Activated gamma-delta T cell treated with anti-CD3 and anti-CD28 coated beads, Interleukin-2, amount 50 U/mL, for 16 hours (primary cell): ENCODE measurements at places on chromosomes 2 and 18.
A peak's percentile ranks its signal among the peaks of the same experiment; 100 is the strongest.

DNA sequence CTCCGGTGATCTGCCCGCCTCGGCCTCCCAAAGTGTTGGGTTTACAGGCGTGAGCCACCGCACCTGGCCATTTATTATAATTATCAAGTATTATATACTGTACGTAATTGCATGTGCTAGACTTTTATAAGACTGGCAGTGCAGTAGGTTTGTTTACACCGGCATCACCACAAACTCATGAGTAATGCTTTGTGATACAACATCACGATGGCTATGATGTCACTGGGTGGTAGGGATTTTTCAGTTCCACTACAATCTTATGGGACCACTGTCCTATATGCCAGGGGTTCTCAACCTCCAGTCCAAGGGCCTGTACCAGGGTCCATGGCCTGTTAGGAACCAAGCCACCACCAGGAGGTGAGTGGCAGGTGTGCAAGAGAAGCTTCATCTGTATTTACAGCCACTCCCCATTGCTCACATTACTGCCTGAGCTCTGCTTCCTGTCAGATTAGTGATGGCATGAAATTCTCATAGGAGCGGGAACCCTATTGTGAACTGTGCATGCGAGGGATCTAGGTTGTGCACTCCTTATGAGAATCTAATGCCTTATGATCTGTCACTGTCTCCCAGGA lies 9.4 kb downstream of the SCYGR4 start:
- no peak for DNase-seq

DNA sequence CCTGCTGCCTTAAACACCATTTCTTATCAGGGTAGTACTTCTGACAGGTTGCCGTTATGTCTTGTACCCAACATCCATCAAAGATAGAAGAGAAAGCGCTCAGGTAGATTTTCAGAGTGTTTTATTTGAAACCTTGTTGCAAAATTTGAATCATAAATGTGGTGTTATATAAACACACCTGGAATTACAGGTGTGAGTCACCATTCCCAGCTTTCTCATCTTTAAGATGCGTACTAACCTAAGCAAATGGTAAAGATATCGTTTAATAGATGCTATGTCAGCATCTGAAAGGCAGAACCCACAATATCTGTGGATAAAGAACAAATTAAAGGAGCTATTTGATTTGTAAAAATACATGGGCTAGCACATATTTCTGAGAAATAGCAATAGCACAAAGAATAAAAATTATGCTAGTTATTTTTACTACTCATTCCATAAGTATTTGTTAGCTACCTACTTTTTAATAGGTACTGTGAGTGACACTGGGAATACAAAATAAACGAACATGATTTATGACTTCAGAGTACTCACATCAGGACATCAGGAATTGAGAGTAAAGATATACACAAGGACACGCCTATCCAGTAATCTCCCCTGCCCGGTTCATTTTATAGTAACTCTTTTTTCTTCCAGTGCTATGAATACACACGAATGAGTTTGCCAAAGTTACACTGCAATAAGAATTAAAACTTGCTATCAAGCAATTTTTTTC lies 193.8 kb downstream of the RBM43 start:
- DNase-seq = no peak

- no peak for DNase-seq
These were observed 69.3 kb downstream of the MARCO start for GRCh38 chr2:119011162-119011909.

GRCh38 chr18:59182673-59183072 lies 37.3 kb upstream of the GRP start:
- DNase-seq = no peak

DNA sequence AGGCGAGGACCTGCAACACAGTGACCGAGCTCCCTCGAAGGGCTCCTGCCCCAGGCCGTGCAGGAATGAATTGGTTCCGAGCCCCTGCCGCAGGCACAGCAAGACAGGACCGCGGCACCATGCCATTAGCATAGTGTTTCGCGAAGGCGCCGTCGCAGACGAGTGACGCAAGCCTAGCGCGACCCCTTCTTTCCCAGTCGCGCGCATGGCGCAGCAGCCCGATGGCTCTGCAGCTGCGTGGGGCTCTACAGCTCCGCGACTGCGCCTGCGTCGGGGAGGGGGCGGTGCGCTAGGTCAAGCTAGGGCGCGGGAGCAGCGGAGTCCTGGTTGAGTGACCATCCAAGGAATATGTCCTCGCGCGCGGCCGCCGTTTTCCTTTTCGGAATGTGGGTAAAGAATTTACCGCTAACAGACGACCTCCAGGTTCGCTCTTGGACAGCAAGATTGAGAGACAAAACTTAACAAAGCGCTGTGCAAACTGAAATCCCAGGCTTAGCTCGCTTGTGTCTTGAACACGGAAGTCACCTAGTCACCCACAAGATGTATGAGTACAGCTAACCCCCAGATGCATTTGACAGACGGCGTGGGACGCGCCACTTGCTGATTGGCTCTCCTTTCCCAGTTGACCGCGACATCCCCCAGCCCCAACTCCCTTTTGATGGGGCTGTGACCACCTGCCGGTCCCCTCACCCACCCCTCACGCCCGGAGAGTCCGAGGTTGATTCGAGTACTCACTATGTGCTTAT lies at the start of gene TRMT61B:
Gene TRMT61B, minus strand, starts transcription at position 164 of the 746 bp plus-strand sequence. Its CDS starts 32 bp downstream, at position 132.
- DNase-seq = peak; percentile 95

GRCh38 chr2:65742977-65743376 lies 310.6 kb upstream of the SPRED2 start:
- no peak for DNase-seq

DNA sequence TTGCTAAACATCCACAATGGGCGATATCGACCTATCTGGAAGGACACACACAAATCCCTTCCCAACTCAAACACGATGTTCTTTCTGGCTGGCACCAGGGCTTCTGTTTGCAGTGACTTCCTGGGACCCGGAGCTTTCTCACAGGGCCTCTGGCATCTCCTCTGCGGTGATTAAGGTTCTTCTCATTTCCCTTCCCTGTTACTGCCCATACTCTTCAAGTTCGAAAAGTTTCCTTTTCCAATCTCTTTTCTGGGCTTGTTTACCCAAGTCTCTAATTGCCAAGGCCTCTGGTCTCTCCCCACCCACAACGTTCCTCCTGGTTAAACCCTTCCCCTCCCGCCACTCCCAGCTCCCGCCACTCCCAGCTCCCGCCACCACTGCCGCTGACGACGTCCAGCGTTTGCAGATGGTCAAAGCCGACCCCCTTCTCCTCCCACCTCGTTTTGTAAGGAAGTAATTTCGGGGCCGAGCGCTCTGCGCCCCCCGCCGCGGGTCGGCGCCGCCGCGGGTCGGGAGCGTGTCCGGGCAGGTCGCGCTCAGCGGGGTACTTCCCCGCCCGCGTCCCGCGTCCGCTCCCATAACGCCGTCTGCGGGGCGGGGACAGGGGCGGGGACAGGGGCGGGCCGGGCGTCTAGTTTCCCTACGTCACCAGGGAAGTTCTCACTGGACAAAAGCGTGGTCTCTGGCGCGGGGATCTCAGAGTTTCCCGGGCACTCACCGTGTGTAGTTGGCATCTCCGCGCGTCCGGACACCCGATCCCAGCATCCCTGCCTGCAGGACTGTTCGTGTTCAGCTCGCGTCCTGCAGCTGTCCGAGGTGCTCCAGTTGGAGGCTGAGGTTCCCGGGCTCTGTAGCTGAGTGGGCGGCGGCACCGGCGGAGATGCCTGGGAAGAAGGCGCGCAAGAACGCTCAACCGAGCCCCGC lies at the start of gene PMAIP1:
Gene PMAIP1, plus strand, starts transcription at position 699 of the 924 bp plus-strand sequence. Its CDS starts 182 bp downstream, at position 881.
- DNase-seq = peak; percentile 80

GRCh38 chr2:239171643-239172042 lies 229.2 kb downstream of the HDAC4 start:
- no peak for DNase-seq

DNA sequence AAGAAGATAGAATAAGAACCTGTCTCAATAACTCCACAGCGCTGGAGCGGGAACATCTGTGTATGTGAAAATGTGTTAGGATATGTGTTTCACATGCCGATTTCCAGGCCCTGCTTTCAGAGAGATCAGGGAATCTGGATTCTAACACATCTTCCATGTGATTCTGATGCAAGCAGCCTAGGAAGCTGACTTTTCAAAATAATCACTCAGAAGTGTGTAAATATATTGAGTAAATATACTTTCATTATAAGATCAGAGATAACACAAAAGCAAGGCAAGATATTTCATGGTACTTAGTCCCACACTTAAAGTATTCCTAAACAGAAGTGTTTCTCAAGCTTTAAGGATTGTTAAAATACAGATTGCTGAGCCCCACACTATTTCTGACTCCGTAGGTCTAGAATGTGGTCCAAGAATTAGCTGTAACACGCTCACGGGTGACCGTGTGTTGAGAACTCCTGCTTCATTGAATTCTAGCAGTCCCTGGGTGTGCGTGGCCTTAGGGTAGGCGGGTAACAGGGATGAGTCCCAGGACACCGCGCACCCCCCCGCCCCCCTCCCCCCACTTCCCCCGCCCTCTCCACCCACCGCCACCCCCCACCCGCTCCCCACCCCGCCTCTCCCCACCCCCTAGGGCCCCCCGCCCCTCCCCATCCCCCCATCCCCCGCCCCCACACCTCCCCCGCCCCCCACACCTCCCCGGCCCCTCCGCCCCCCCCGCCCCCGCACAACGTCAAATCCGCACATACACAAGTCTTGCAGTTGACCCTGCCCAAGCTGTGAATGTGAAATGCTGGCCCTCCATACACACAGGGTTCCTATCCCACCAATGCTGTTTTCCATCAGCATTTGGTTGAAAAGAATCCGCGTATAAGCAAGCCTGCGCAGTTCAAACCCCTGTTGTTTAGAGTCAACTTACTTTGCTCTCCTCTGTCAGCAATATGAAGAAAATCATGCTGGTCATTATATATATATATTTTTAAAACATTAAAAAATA lies 94.2 kb upstream of the SLC39A10 start:
- DNase-seq = no peak

DNA sequence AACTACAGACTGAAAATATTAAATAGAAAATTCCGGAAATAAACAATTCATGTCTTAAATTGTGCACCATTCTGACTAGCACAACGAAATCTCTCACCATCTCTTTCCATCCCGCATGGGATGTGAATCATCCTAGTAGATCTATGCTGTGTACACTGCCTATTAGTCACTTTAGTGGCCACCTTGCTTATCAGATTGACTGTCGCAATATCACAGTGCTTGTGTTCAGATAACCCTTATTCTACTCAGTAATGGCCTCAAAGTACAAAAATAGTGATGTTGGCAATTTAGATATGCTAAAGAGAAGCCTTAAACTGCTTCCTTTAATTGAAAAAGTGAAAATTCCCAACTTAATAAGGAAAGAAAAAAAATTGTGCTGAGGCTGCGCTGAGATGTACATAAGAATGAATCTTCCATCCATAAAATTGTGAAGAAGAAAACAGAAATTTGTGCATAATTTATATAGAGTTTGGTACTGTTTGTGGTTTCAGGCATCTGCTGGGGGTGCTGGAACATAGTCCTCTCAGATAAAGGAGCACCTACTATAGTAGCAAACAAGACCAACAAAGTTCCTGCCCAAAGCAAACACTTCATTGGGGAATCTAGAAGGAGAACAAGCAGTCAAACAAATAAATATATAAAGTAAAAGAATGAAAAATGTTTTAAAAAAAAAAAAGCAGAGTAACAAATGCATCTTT lies 12.0 kb downstream of the PSMD1 start:
- DNase-seq = no peak

DNA sequence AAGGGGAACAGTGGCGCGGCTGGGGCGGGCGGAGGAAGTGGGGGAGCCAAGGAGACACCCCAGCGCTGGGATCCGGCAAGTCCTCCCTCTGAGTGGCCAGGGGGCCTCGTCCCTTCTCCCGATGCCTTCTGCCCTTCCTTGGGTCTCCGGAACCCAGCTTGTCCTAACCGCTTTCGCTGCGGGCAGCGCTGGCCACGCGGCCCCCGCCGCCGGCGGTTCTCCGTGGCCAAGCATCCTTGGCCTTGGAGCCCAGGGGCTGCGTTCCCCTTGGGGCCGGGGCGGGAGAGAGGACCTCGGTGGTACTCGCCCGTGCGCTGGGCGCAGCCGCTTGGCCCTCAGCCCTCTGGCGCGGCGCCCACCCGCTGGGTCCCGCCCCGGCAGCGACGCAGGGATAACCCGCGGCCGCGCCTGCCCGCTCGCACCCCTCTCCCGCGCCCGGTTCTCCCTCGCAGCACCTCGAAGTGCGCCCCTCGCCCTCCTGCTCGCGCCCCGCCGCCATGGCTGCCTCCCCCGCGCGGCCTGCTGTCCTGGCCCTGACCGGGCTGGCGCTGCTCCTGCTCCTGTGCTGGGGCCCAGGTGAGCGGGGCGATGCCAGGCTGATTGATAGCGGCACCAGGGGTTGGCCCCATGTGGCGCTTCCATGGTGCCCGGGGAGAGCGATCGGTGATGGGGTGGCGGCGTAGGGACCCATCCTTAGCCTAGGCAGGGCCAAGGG lies 128.7 kb downstream of the UXS1 start:
- no peak for DNase-seq
